Activated gamma-delta T cell treated with anti-CD3 and anti-CD28 coated beads, Interleukin-2, amount 50 U/mL, for 16 hours (primary cell): ENCODE measurements at places on chromosomes 4 and X.

DNA sequence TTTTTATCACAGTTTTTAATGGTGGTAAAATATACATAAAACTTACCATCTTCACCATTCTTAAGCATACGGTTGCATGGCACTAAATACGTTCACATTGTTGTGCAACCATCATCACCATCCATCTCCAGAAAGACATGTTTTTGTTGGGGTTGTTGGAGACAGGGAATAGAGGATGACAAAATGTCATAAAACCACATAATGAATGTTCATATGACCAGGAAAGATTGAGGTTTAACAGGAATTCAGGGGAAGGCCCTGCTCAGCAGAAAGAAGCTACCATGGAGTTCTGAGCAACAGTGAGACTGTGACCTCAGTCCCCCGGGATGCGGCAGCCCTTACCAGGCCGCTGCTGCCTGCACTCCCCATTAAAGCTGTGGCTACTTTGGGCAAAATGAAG, 63.9 kb upstream of the TRIM2 start:
- no peak for DNase-seq

- no peak for DNase-seq
Measured at GRCh38 chrX:100340491-100341141, 69.5 kb downstream of the PCDH19 start.

GRCh38 chrX:144335402-144335801, 451.5 kb downstream of the UBE2NL start:
- no peak for DNase-seq

DNA sequence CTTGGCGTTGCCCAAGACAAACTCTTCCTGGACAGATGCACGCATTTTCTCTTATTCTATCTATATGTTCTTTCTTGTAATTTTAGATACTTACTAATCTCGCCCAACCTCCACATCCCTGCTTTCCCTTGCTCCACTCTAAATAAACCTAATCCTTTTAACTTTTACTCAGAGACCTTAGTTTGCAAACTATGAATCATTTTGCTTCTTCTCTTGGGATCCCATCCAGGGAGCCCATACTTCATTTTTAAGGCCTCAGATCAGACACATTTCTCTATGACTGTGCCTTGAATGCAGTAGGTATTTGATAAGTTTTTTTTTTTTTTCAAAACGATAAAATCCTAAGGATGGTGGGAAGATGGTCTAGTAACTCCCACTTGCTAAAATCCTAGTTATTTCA, 353.8 kb upstream of the HAND2 start:
- DNase-seq, result no peak
